ENCODE measurements at places on chromosomes 1 and 21. TPM values are rescaled to one million over a fixed set of nuclear protein-coding genes. Genes with fewer than 3 reads are reported as not detected.

The FOXJ3 gene
- 34.7 TPM for polyA plus RNA-seq

The NEK2 gene
- polyA plus RNA-seq: 4.1 TPM

The NAXE gene
- 187 TPM for polyA plus RNA-seq

DNA sequence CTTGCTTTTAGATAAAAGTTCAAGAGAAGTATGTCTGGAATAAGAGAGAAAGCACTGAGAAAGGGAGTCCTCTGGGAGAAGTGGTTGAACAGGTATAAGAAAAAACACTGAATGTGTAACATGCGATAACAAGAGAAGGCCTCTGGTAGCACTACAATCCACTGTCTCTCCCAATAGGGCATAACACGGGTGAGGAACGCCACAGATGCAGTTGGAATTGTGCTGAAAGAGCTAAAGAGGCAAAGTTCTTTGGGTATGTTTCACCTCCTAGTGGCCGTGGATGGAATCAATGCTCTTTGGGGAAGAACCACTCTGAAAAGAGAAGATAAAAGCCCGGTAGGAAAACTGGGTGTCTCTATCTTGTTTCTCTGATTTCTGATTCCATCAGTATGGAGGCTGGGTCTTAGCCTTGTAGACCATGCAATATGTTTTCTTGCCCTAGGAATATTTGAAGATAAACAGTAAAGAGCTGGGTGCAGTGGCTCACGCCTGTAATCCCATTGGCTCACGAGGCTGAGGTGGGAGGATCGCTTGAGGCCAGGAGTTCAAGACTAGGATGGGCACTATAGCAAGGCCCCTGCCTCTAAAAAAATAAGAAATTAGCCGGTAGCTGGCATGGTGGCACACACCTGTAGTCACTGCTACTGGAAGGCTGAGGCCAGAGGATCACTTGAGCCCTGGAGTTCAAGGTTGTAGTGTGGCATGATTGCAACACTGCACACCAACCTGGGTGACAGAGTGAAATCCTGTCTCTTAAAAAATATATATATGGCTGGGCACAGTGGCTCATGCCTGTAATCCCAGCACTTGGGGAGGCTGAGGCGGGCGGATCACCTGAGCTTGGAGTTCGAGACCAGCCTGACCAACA lies 40.4 kb downstream of the DAP3 start:
- DNase-seq: peak; percentile 75

DNA sequence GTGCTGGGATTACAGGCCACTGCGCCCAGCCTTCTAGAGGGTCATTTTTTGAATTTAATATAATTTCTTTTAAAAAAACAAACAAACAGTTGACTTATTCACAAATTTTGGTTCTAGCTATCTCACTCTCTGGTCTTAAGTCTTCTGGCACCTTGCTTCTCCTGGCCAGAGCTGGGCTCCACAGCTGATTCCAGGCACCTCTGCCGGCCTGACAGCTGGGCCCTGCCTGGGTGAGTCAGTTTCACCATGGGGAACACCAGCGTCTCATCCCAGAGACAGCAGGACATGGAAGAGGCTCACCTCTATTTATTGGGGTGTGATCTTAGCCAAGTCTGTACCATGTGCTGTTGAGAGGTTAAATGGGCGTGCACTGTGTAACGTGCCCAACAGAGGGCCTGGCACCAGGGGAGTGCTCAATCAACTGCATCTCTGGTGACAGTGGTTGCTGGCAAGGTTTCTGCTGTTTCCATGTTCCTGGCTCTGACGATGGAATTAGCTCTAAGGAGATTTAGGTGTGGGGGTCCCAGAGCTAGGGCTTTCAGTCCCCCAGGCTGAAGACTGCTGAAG lies 956 bp downstream of the CPLANE2 start:
- peak; percentile 39 for DNase-seq

GRCh38 chr21:41441546-41441945 lies 15.5 kb downstream of the MX1 start:
- DNase-seq: no peak

GRCh38 chr1:96290033-96290432 lies 431.6 kb upstream of the PTBP2 start:
- no peak for DNase-seq

- DNase-seq: no peak
Observed at GRCh38 chr1:86987446-86987845, 73.0 kb downstream of the HS2ST1 start.

DNA sequence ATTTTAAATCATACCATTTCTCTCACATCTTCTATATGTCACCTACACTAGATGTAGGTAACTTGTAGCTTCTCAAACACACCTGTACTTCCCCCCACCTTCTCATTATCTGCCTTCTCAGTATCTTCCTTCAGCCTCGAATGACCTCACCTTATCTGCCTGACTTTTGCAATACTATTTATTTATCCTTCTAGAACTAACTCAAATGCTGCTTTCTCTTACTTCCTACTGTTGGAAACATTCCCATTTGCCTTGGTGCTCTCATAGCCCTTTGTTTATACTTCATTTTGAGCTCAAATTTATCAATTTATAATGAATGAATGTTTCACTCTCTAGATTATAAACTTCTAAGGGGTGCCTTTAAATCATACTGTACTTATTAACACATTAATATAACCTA lies 50.4 kb upstream of the KIAA1614 start:
- peak; percentile 26 for DNase-seq

DNA sequence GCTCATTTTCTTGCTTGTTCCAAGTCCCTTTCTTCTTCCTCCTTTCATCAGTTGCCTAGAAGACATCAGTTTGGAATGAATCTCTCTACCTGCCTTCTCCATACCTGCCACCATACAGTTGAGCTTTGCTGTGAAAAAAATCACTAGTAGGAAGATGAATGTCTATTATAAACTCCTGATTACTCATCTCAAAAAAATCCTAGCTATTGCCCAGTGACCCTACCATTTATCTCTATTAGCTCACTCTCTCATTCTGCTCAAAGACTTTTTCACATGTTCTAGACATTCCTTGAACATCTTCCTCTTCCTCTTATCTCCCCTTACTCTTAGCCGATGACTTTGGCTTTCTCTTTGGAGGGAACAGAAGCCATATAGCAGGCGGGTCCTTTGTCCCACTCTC lies 49.7 kb upstream of the HMGB4 start:
- DNase-seq: no peak

DNA sequence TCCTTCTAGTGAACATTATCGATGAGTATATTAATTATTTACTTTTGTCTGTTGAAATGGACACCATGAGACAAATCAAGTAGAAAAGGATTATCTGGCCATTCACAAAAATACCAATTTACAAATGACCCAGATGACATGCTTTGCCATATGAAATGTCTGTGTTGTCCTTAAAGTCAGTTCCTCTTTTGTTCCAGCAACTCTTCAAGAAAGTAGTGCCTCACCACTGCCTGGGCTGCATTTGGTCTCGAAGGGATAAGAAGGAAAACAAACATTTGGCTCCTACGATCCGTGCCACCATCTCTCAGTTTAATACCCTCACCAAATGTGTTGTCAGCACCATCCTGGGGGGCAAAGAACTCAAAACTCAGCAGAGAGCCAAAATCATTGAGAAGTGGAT lies 79.6 kb downstream of the RGL1 start:
- DNase-seq: no peak

DNA sequence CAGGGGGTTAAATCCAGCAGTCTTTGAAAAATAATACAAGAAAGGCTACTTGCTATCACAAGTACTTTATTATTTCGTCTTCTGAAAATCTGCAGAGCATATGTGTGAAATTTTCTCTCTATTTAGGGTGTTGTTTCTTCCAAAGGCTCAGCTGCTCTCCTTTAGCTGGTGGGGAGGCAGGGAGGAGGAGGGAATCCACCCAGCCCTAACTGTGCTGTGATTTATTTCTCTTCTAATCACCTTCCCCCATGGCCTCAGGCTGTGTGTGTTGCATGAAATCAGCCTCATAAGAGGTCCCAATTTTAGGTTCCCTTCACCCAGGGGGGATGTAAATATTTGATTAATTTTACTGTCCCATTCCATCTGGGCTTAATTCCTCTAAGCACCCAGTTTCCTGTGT lies 77.6 kb upstream of the PGBD5 start:
- DNase-seq: no peak

- DNase-seq: no peak
Observed at GRCh38 chr1:21631944-21632887, 36.9 kb downstream of the RAP1GAP start.

- DNase-seq: peak; percentile 78
Observed at GRCh38 chr1:231590453-231591198, 36.0 kb upstream of the DISC1 start.

DNA sequence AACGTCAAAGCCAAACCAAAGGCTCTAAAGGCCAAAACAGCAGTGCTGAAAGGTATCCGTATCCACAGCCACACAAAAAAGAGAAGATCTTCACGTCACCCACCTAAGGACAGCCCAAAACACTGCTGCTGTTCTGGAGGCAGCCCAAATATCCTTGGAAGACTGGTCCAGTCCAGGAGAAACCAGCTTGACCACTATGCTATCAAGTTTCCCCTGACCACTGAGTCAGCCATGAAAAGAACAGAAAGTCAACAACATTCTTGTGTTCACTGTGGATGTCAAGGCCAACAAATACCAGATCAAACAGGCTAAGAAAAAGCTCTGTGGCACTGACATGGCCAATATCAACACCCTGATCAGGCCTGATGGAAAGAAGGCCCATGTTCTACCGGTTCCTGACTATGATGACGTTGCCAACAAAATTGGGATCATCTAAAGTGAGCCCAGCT lies 32.1 kb downstream of the ARID4B start:
- no peak for DNase-seq

All from endothelial cell of umbilical vein (primary cell).